ENCODE measurements at places on chromosomes 7 and 10.

- DNase-seq = no peak
Observed at GRCh38 chr10:89425000-89425399, 10.6 kb downstream of the IFIT5 start.

DNA sequence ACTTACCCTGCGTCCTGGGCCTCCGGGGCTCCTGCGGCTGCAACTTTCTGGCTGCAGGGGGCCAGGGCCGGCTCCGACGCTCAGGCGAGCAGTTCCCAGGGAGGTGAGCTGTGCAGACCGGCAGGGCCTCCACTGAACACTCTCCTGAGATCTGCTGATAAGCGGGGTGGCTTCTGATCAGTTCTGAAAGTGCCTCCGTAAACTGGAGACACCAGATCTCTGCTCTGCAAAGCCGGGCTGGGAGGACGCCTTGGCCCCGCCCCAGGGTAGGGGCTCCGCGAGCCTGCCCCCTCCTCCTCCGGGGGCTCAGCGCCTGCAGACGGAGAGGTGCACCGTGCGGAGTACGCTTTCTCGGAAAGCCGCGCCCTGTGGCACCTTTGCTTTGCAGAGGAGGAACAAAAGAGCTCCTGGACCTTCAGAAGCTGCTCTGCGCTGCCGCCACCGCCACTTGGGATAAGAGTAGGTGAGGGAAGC is 141.3 kb upstream of the VKORC1L1 start:
- no peak for DNase-seq

DNA sequence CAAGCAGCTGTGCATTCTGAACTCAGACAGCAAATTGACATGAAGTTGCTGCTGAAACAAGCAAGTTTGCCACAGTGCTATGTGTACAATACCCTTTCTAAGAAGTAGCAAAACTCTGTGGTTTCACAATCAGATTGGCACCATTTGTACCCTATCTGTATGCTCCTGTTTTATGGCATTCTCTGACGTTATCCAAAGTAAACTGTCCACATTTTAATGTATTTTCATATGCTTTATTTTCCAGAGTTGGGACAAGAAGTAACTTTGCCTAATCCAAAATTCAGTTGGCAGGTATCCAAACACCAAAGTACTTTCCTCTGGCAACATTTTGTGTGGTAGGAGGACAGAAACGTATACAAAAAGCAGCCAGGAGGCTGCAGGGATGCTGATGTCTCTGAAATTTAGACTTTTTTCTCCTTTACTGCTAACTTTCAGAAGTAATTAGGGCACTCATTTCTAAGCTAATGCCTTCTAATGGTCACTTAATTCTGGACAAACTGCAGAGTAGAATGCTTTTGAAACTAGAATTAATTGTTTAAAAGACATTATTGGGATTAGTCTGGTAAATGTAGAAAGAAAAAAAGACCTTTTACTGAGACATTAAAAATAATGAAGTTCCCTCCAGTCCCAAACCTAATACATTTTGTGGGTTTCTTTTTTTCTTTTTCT is 414.7 kb upstream of the NRP1 start:
- no peak for DNase-seq

DNA sequence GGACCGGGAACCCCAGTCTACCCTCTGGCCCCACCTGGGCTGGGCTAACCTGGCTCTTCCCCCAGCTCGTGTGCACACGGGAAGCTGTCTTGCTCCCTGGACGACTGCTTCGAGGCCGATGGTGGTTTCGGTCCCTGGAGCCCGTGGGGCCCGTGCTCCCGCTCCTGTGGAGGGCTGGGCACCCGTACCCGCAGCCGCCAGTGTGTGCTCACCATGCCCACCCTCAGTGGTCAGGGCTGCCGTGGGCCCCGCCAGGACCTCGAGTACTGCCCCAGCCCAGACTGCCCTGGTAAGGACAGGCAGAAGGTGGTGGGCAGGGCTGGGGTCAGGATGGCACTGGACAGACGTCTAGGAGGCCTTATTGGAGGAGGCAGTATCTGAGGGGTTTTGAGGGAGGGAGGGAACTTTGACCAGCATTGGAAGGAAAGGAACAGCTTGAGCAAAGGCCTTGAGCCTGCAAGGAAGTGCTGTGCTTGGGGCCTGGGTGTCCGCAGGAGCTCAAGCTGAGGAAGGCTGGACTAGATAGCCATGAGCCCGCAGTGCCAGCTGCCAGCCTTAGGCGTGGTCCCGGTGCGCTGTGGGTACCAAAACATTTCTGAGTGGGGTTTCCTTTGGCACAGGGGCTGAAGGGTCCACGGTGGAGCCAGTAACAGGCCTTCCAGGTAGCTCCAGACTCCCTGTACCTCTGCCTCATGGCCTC is 20.2 kb upstream of the ZNF862 start:
- no peak for DNase-seq

DNA sequence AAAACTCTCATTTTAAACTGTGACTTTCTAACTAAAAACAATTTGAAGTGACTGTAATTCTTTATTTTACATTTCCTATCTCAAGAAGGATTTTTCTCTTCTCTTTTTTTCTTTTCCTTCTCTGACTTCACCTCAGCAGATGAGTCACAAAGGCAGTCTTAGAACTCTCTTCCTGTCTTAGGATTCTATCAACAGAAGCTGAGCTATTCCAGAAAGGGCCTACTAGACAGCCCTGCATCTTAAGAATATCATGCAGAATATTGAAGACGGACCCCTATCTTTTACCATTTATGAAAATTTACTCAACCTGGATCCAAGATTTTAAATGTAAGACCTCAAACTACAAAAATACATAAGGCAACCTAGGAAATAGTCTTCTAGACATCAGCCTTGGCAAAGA is 365.7 kb upstream of the SEMA3C start:
- no peak for DNase-seq
